ENCODE measurements at places on chromosomes 2 and 18.

GRCh38 chr2:219062081-219062480 lies 1.4 kb upstream of the IHH start:
- no peak overlapping the region for H3K4me3 ChIP-seq
- H3K4me1 ChIP-seq = peaks cover 44% of the 10 kb centered on the region
- no peak for DNase-seq

- H3K36me3 ChIP-seq = no peaks in the 10 kb centered on the region
- H3K27me3 ChIP-seq = no peaks in the 10 kb centered on the region
- peaks cover 13% of the 10 kb centered on the region for H3K4me1 ChIP-seq
- H3K27ac ChIP-seq = peak overlapping the region; percentile 9
- DNase-seq = peak; percentile 92
Measured at GRCh38 chr2:28736034-28736433, 15.6 kb upstream of the PPP1CB start.

DNA sequence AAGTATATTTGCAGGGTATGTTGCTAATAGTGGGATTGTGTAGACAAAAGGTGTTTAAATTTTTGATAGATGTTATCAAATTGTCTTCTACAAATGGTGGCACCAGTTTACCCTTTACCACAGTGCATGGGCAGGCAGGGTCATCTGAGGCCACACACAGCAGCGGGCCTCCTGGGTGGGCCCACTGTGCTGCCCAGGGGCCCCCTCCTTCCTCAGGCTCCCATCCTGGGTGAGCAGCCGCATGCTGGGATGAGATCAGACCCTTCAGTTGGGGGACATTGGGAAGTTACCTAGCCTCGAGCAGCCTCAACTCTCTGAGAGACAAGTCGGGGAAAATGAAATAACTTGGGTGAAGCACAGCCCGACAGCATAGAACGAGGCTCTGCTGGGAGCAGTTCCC lies 9.7 kb downstream of the MYO7B start:
- no peak overlapping the region for H3K4me3 ChIP-seq
- H3K27ac ChIP-seq = no peak overlapping the region
- no peaks in the 10 kb centered on the region for H3K27me3 ChIP-seq
- no peaks in the 10 kb centered on the region for H3K4me1 ChIP-seq
- DNase-seq = no peak

DNA sequence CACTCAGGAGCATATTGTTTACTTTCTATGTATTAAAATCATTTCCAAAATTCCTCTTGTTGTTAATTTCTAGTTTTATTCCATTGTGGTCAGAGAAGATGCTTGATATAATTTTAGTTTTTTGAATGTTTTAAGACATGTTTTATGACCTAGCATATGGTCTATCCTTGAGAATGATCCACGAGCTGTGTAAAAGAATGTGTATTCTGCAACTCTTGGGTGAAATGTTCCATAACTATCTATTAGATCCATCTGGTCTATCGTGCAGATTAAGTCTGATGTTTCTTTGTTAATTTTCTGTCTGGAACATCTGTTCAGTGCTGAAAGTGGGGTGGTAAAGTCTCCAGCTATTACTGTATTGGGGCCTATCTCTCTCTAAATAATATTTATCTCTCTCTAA lies 83.3 kb upstream of the EPAS1 start:
- no peak overlapping the region for H3K27ac ChIP-seq
- no peak for DNase-seq
- no peaks in the 10 kb centered on the region for H3K4me1 ChIP-seq
- H3K27me3 ChIP-seq = no peaks in the 10 kb centered on the region

- H3K4me3 ChIP-seq = no peak overlapping the region
- H3K27ac ChIP-seq = no peak overlapping the region
- H3K4me1 ChIP-seq = peaks cover 12% of the 10 kb centered on the region
Measured at GRCh38 chr2:46098621-46099062, 198.6 kb upstream of the EPAS1 start.

Measured in stomach (tissue), 19 donors.